Endothelial cell of umbilical vein (primary cell): ENCODE measurements at places on chromosomes 11 and 22. TPM values are rescaled to one million over a fixed set of nuclear protein-coding genes. Genes with fewer than 3 reads are reported as not detected.

DNA sequence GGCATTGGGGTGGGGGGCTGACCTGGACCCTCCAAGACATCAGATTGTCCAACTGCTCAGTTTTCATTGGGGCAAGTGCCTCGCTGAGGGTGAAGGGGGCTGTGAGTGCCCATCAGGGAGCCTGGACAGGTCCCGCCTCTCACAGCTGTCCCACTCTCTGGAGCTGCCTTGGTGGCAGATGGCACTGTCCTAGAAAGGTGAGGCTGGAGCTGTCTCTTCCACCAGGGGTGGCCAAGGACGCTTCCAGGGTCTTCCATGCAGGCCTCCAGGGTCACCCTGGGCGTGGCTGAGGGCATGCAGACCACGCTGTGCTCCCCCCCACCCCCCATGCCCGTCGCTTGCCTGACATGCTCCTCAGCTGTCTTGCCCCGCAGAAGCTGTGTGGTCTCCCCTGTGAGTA, 53.5 kb upstream of the CCDC188 start:
- DNase-seq, result no peak

DNA sequence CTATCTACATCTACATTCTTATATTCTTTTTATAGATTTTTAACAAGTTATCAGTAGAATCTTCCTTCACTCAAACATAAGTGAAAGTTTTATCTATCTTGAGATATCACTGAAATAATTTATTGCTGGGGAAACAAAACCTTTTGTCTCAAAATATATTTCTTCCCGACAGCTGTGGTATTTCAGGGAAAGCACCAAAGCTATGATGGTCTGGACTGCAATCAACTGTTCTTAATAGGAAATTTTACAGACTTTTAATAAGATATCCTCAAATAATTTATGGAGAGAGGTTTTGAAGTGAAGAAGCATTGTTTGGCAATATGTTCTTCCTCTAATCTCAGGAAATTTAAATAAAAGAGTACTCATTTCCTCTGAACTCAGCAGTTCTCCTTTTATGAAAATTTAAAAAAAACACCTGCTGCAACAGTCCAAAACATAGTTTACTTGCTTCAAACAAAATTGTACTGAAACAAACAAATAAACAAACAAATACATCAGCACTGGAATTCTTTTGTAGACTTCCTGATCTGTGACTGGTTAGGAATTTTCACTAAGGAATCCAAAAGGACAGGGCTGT, 33.9 kb upstream of the EIF3M start:
- no peak for DNase-seq

DNA sequence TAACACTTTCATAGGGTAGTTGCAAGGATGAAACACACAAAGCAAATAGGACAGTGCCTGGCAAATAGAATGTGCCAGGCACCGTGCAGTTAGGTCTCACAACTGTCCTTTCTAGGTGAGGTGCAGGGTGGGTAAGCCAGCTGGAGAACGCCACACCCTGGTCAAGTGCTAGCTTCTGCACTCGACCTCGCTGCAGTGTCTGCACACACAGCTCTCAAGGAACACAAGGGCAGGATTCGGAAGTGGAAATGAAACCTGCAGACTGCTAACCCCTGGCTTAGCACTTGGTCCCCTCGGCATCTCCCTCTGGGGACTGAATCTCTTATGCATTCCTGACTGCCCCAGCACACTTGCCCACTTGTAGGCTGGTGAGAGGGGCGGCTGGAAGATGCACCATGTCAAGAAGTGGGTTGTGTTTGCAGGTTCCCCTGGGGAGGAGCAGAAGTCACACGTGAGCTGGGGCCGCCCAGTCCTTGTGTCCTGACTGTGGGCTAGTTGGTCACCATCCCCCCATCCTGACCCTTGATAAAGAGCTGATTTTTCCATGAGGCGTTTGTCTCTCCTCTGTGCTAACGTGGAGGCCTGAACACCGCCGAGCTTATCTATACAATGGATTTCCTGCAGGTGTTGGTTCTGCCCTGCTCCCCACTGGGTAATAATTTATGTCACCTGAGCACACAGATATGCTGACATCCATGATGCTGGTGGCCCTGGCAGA, 89.0 kb downstream of the MICAL2 start:
- peak; percentile 70 for DNase-seq

GRCh38 chr11:102733232-102733875, 8.6 kb upstream of the MMP8 start:
- peak; percentile 64 for DNase-seq

GRCh38 chr22:40651563-40652501, 15.3 kb upstream of the MRTFA start:
- peak; percentile 98 for DNase-seq

DNA sequence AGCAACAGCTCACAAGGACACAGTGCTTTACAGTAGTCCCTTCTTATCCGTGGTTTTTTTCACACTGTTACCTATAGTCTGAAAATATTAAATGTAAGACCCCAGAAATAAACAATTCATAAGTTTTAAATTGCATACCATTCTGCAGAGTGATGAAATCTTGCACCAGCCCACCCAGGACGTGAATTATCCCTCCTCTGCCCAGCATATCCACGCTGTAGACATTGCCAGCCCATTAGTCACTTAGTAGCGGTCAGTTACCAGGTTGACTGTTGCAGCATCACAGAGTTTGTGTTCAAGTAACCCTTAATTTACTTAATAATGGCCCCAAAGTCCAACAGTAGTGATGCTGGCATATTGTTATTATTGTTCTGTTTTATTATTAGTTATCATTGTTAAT, 3.6 kb downstream of the CLTCL1 start:
- DNase-seq, result no peak

DNA sequence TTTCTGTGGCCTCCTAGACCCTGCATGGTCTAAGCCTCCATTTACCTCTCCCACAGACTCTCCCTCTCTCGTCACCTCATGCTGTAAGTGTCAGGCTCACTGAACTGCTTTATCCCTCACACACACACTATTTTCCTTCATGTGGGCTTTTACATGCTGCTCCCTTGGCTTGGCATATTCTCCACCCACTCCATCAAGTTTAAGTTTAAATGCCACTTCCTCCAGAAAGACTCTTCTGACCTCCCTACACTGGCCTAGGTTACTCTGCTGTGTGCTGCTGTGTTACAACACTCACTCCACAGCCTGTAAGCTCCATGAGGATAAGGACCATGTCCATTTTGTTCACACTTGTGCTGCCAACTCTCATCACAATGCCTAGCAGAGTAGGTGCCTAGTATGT, 2.5 kb downstream of the DCHS1 start:
- DNase-seq, result no peak

DNA sequence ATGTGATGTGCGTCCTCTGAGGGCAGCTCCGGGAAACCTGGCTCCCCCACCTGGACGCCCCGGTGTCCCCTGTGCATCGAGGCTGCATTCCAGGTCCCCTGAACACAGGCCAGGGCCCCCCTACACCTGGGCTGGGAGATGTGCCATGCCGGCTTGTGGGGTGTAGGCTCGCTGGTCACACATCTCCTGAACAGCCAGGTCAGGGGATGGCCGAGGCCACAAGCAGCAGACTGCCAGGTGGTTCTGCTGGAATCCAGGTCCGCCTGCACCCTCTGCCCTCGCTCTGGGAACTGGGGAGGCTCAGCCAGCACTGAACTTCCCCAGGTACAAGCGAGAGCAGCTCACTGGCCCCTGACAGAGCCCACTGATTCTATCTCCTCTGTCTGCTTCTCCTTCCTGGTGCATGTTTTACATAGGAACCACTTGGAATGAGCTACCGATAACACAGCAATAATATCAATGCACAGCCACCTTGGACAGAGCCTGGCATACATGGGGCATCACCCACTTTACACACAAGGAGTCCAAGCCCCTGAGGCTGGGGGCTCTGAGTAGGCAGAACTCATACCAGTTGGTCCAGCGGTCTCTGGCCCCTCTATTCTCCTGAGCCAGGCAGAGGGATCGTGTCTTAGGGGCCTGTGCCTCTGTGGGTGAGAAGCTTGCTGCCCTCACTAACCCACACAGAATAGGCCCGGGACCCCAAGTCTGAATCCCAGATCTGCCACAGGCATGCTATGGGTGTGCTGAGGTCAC, 46.8 kb downstream of the TBX1 start:
- DNase-seq, result no peak

GRCh38 chr11:13065200-13065787, 56.2 kb downstream of the RASSF10 start:
- DNase-seq, result no peak

GRCh38 chr11:103545551-103545950, 436.3 kb downstream of the DYNC2H1 start:
- DNase-seq, result no peak

DNA sequence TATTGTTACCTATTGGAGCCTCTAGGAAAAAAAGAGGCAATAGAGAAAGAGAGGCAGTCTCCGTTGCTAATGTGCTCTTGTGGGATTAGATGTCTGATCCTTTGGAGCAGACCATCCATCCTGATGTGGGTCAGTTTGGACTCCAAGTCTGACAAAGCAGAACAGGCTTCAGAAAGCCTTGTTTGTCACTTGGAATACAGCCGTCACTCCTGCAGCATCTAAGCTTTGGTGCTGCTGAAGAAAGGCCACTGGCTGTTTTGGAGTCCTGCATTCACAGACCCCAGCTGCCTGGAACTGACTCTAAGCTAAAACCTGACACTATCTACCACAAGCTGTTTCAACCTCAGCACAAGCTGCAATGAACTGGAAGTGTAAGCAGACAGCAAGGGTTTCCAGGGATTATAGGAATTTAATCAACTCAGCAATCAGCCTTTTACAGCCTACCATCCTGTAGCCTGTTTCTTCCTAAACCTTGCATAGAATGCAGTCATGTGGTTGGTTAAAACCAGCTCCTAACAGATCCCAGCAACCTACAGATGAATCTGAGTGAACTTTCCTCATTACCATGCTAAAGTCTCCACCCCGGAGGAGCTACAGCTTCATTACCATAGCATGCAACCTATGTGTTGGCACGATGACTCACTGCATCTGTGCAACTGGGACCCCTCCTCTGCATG, 3.7 kb upstream of the PLAAT4 start:
- no peak for DNase-seq

DNA sequence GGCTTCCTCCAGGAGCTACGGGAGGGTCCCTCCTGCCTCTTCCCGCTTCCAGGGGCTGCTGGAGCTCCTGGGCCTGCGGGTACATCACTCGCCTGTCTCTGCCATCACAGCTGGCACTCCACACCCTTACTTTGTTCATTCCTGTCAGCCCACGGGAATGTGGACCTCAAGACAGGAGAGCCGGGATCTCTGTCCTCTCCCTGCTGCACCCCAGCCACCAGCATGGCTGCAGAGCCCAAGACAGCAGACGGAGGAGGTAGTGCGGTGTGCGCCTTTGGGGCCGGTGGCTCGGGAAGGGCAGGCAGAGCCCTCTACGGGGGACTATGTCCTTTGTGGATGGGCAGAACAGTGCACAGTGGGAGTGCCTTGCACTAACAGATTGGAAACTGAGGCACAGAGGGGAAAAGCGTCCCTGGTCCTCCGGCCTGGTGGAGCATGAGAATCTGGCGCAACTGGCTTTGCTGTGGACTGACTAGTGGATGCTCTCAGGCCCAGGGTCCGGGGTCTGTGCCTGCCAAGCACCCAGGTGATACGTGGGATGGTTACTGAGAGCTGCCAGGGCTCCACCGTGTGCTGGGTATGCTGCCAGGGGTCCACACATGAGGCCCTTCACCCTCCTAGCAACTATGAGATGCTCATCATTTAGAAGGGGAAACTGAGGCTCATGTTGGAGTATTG, 47.3 kb downstream of the IGF2 start:
- no peak for DNase-seq

GRCh38 chr22:49377306-49377705, 450.4 kb downstream of the BRD1 start:
- DNase-seq, result no peak

DNA sequence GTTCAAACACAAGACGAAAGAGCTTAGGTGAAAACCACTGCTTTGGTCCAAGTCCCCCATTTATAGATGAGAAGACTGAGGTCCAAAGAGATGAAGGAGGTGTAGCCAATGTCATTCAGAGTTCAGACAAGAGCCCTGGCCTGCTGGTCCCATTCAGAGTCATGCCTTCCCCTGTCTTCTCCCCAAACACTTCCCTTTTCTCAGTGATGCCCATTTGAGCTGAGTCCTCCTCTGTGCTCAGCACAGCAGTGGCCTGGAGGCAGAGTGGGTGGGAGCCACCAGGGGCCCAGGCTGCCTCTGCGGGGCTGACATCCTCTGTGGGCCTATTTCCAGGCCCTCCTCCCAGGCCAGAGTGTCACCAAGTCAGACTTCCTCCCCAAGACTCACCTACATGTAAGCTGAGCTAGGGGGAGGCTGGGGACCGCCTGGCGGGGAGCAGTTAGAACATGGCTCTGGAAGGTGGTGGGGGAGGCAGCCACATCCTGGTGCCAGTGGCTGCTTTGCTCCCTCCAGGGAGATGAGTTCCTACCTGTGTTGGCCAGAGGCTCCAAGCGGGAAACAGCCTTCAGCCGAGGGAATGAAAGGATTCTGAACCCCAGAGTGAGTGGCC, 22.4 kb upstream of the LRRC10B start:
- DNase-seq, result no peak

GRCh38 chr11:65588199-65589054, 7.2 kb downstream of the KCNK7 start:
- DNase-seq, result peak; percentile 54

DNA sequence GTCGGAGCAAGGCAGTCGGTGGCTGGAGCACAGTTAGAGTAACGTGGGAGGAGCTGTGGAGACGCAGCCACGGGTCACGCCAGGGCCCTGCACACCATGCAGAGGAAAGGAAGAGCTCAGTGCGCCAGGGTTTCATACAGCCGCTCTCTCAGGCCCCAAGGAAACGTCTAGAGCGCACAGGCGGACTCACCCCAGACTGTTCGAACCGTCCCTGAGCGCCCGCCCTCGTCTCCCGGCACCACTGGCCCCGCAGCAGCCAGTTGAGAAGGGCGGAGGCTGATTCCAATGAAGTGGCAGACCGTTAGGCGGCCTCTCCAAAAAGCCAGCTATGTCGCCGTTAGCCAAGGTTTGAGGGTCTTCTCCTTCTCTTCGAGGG, 483 bp upstream of the HYLS1 start:
- DNase-seq, result no peak

The CNTF gene
- 2.9 and 3.3 TPM in 2 replicates for total RNA-seq

The RIC8A gene
- total RNA-seq, result 112 and 119 TPM in 2 replicates

The TRIM22 gene
- total RNA-seq, result 73.4 and 110 TPM in 2 replicates

The KIF18A gene
- 14.1 and 18.5 TPM in 2 replicates for total RNA-seq

The MMP1 gene
- total RNA-seq, result 1,684 and 1,694 TPM in 2 replicates
